ENCODE measurements at places on chromosomes 2 and 18.

GRCh38 chr18:8668381-8668780 lies 37.0 kb upstream of the MTCL1 start:
- peak; percentile 54 for DNase-seq

DNA sequence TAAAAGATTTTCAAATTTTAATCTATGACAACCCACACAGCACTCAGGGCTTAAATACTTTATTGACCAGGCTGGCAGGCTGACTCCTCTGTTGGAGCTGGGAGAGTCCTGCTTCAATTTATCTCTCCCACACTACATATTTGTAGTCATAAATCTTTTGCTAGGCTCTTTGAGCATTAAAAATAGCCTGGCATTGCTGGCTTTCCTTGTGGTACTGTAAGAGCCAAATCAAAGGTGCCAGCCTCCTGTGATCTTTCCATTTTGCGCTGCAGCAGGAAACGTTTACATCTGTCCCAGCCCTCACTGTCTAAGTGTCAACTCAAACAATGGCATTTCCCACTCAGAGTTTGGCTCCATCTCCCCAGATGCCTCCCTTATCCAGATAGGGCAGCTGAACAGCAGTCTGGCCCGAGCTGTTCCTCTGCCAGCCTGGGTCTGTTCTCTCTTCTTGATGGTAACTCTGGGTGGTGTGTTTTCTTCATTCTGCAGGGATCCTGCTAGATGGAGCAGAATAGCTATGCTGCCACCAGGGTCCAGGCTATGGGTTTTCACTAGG lies 62.1 kb downstream of the LRRTM1 start:
- DNase-seq, result no peak

DNA sequence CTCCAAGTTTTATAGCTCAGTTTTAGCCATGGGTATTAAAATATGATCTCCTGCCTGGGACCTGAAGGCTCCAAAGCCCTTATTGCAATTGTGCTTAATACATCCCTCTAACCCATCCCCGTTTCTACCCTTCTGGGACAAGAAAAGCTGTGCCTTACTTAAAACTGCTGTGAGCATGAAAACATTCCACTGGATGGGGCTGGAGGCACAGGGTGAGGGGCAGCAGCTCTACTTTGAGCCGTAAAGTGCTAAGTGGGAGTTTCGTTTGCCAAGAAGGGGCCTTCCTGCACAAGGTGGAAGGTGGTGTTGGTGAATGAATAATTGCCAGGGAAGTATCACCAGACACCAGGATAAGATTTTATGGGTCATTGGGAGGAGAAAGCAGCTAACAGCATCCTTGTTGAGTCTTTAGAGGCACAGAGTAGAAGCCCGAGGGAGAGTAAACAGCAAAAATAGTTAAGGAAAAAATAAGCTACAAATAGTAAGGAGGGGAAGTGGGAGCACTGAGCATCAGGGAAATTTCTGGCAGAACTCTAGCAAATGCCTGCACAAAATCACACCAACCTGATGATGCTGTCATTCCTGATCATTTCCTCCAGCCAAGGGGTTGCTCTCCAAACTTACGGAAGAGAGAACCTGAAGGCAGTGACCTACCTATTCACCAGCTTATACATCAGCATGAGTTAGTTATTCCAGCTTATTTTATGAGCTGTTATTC lies 218.4 kb downstream of the MREG start:
- DNase-seq, result no peak

GRCh38 chr2:70685771-70686171 lies 82.2 kb downstream of the ADD2 start:
- peak; percentile 16 for DNase-seq

GRCh38 chr2:159089543-159089942 lies 121.1 kb downstream of the TANC1 start:
- no peak for DNase-seq

- DNase-seq, result no peak
Observed at GRCh38 chr2:583666-584065, 93.5 kb downstream of the TMEM18 start.

GRCh38 chr18:40197711-40198110 lies 1757.3 kb upstream of the PIK3C3 start:
- no peak for DNase-seq

DNA sequence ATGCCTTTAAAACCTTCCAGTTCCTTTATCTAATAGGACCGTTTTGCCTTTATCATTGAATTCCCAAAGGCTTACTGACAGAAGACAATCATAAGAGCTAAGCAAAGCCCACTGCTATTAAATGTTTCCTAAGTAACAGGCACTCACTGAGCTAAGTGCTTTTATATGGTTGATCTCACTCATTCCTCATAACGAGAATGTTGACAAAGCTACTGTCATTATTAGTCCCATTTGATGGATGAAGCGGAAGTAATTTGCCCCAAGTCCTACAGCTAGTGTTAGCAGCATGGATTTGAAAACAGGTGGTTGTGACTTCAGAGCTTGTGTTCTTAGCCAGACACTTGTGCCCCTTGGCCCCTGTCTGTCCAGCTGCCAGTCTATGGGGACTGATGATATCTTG lies 134.8 kb upstream of the SERPINE2 start:
- no peak for DNase-seq

- DNase-seq, result no peak
Observed at GRCh38 chr2:202040079-202040844, 6.6 kb downstream of the FZD7 start.

DNA sequence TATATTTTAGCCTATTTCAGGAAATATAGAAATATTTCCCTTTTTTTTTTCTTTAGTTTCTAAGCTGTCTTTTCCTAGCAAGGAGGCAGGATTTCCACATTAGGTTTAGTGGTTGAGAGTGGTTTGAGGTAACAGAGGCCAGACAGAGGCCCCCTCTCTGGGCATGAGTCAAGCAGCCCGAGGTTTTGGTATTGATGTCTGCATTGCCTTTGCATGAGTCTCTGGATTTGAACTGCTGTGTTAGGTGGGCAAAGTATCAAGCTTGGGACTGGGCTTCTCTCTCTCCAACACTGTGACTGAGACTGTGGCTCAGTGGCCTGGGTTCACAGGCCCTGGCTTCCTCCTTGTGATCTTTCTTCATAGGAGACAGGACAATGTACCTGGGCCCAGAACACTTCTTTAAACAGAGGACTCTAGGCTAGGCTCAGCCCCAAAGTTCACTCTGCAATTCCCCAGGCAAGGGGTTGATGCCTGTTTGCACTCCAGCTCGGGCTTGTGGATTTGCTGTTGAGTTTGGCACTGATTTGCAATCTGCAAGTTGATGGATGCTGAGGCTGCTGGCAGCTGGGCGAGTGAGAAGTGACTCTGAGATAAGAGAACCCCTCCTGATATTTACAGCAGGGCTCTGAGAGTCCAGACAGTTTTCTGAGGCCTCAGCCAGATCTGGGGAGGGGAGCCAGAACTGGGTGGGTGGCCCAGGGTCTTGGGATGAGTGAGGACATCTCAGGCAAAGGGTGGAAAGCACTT lies 271.2 kb downstream of the EN1 start:
- no peak for DNase-seq

DNA sequence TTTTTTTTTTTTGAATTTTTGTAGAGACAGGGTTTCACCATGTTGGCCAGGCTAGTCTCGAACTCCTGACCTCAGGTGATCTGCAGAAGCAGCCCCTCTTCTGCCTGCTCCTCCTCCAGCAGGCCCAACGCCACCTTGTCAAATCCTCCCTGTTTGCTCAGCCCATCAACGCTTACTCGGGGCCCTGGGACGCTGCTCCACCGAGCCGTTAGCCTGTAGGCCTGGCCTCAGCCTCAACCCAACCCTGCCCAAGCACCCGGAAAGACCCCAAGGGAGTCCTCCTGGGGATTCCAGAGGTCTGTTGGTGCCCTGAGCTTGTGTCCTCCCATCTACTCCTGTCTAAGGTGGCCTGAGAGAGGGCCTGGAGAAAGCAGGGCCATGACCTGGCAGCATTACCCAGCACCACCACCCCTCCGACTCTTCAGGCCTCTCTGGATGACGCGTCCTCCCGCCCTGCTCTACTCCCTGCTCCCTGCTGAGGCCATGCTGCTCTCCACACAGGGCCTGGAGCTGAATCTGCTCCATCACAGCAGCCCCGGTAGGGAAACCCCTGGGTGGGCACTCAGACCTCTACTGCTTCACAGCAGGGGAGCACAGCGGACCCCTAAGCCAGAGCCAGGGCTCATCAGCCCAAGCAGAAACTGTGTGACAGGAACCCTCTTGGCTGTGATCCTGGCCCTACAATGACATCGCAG lies 3.2 kb downstream of the STK25 start:
- no peak for DNase-seq

- no peak for DNase-seq
Observed at GRCh38 chr2:168722592-168722991, 79.8 kb upstream of the NOSTRIN start.

DNA sequence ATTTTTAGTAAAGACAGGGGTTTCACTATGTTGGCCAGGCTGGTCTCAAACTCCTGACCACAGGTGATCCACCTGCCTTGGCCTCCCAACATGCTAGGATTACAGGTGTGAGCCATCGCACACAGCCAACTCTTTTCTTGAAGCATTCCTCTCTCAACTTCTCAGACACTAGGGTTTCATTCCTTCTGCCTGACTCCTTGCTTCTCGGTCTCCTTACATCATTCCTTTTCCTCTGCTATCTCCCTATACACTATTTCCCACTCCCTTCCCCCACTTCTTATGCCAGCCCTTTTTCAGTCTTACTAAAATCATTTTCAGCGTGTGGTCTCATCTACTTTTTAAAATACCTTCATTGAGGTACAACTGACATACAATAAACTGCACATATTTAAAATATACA lies 6.1 kb downstream of the SOS1 start:
- DNase-seq, result no peak

DNA sequence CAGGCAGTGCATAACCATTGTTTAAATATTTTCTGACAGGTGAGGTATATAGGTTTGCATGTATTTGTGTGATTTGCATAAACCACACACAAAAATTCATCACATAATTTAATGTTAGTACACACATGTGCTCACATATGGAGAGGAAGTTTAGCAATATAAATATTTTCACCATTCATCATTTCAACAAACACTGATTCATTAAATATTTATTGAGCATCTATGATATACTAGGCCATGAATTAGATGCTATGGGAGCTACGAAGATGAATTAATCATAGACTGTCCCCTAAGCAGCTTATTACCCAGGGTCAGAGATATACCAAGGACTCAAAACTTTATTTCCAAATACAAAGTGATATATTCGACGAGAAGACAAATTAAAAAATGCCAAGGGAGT lies 311.6 kb upstream of the PIK3C3 start:
- no peak for DNase-seq

- no peak for DNase-seq
Observed at GRCh38 chr2:148555622-148556294, 88.8 kb upstream of the EPC2 start.

- no peak for DNase-seq
Observed at GRCh38 chr2:60468382-60469085, 84.9 kb downstream of the BCL11A start.

- no peak for DNase-seq
Observed at GRCh38 chr2:65722028-65722778, 289.8 kb upstream of the SPRED2 start.

DNA sequence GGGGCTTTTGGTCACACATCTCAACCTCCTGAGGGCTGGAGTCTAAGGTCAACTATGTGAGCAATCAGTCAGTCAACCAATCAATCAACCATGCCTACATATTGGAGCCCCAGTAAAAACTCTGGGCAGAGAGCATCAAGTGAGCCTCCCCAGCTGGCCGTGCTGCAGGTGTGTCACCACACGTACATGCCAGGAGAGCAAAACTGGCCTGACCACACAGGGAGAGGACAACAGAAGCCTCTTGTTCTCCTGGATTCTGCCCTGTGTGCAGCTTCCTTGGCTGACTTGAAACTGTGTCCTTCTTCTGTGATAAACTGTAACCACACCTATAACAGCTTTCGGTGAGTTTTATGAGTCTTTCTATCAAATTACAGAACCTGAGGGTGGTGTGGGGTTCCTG lies 25.9 kb downstream of the GPR35 start:
- no peak for DNase-seq

DNA sequence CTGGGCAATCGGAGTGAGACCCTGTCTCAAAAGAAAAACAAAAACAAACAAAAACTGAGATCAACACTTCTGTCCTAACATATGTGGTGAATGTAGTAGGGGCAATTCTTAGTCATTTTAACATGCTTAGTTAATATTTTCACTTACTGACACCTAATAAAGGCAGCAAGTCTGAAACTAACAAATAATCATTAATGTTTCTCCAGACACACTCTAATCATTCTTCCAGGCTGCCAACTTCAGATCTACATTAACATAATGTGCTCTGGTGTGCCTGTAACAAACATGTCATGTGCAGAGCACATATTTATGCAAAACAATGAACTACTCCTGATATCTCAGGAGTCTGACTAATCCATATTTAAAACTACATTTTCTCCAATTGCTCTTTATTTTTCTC lies 6.0 kb downstream of the KRCC1 start:
- DNase-seq, result no peak

DNA sequence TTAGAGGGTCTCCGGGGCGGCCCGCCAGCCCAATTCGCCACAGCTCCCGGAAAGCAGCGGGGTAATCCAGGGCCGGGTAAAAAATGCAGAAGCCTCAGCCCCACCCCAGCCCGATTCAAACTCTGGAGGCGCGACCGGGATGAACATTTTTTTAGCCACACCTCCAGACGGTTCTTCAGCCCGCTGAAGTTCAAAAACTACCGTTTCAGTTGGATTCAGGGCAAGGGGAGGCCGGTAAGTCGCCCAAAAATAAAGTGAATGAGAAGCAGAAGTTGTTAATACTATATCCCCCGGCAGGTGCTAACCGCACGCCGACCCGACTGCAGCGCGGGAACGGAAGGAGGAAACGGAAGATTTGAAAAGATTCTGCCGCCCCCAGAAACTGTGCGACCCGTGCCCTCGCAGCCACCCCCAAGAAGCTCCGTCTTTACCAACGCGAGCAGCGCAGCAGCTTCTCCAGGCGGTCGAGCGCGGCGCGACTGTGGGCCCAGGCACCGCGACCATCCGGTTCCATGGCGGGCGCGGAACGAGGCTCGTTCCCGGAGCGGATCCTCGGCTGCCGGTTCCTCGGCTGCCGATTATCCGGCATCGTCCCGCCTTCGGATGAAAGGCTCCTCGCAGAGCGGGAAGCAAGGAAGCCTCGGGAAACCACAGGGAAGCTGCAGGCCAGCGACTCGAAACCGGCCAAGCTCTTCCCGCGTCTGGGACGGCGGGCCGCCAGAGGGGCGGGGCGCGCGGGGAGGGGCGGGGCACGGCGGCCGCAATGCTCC lies at the start of gene BARD1:
TSS of gene BARD1 (minus strand) at position 703 of the 770 bp plus-strand sequence. CDS start at position 589, 114 bp downstream.
- peak; percentile 37 for DNase-seq

DNA sequence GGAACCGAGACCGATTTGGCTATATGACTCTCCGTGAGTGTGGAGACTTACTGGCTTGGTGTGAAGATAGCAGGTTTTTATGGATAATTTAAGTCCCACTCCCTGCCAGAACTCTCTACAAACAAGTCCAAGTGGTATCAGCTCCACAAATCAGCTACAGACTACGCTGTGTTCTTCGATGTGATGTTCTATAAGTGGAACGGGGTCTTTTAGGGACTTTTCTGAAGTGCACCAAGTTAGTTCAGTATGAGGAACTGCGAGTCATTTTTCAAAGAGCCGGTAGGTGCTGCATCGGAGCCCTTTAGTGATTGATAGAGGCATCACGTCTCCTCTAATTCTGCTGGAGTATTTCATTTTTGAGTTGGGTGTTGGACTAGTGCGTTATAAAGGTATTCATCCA lies 107.1 kb downstream of the TSHZ1 start:
- DNase-seq, result no peak

- DNase-seq, result no peak
Observed at GRCh38 chr2:105082107-105082506, 44.2 kb downstream of the MRPS9 start.

Data from DMS79 (cell line).